Sigmoid colon (tissue), 7 donors: ENCODE measurements at places on chromosomes 4 and X.
A peak's percentile ranks its signal among the peaks of the same experiment; 100 is the strongest.

GRCh38 chrX:153456704-153457103, 10.8 kb upstream of the TREX2 start:
- DNase-seq = no peak

DNA sequence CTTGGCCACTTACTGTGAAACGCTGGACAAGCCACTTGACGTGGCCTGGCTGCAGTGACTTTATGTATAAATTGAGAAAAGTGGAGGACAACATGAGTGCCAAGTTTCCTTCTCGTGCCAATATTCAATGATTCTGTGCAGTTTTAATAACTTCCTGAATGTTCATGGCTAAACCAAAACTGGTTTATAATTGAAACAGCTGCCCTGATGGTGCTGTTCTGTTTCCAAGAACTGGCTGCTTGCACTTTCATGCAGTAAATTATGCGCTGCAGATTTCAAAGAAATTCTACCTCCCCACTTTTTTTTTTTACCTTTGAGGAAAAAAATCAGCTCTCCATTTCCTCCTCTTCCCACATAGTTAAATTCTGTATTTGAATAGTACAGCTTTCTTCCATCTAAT, 205.2 kb upstream of the CASK start:
- no peak for DNase-seq

DNA sequence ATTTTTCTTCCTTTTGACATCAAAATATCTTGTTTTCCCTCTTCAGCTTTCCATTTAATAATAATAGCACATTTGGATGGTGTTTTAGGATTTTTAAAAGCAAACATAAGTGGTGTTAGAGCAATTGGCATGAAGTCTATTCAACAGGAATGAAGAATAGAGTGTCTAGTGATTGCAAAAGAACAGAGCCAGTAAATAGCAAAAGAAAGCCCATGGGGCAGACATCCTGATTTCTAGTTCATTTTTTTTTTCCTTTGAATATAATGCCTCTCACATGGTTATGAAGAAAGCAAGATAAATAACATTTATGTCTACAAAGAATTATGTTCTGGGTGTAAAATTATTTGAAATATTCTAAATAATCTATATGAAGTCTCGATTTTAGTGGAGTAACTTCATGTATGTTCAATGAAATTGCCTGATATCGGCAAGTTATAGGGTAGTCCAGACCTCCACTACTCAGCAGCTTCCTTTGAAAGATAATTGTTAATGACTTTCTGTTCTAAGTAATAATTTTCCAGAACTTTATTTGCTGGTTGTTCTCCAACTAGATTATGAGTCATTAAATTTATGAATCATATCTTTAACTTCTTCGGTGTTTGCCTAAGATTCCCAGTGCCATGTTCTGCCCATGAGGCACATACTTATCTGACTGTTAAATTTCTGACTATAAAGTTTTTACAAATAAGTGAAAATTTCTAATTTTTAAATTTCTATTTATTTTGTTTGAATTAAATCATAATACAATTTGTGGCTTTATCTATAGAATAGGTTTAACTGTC, 587.9 kb downstream of the TLL1 start:
- DNase-seq = no peak

DNA sequence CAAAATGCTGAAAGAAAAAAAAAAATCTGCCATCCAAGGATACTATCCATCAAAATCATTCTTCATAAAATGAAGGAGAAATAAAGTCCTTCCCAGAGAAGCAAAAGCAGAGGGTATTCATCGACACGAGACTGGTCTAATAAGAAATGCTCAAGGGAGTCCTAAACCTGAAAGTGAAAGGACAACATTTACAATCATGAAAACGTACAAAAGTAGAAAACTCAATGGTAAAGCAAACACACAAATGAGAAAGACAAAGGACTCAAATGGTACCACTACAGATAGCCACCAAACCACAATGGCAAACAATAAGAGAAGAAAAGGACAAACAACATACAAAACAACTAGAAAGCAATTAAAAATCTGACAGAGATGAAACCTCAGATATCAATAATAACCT, 41.0 kb downstream of the CD99L2 start:
- DNase-seq = no peak

GRCh38 chr4:39029752-39030694, 2.2 kb downstream of the TMEM156 start:
- DNase-seq = no peak

DNA sequence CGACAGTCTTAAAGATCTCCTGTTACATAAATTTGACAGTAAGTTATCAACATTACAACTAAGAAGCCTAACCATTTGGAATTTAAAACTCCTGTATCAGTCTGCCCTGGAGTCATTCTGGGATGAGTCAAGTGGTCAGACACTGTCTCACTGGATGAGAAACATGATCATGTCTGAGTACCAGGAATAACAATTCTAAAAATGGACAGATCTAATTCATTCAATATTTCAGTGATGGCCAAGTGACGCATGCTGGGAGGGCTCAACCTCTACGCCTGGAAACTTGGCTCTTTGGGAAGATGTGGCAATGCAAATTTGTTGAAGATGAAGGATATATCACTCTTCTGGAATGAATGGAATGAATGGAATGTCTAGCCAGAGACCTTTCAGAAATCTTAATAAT, 1427.2 kb downstream of the STIM2 start:
- no peak for DNase-seq

DNA sequence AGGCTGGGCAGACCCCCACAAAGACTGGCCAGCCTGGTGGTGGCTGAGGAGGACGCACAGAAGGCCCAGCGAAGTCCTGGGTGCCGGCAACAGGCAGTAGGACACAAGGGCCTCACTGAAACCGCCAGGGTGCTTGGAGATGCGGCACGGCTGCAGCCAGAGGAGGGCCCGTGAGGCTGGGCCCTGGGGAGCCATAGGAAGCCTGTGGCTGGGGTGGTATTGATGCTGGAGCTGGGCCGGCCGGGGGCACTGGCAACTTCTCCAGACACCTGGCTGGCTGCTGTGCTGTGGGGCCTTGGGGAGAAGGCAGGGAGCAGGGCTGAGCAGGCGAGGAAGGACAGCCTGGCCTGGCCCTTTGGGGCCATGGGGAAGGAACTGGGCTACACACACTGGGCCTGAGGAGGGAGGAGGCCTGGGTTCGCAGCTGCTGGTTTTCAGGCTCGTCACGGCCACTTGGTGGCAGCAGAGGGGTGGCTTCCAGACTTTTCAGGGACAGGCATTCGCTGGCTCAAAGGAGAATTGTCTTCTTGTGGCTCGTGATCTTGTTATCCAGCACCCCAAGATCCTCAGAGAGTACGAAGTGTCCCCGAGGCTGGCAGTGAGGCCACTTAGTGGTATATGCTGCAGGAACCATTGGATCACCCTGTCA, 37.2 kb downstream of the ATP2B3 start:
- peak; percentile 82 for DNase-seq

DNA sequence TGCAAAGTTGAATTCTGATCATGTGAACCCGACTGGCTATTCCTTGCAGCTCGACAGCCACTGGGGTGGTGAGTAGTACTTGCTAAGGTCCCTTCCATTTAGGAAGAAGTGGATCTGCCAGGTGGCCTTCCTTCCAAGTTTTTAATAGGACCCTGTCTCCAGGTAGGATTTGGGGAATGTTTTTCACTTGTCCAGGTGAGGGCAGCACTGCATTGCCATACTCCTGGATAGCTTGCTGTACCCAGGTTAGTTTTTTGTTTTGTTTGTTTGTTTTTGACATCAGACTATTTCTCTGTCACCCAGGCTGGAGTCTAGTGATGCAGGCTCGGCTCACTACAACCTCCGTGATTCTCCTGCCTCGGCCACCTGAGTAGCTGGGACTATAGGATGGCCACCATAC, 29.8 kb downstream of the SAGE1 start:
- no peak for DNase-seq

GRCh38 chr4:186604124-186604807, 48.9 kb upstream of the MTNR1A start:
- no peak for DNase-seq

- DNase-seq = no peak
These were observed 126.9 kb upstream of the GIMD1 start for GRCh38 chr4:106495476-106495875.

GRCh38 chr4:37821953-37822605, 4.4 kb upstream of the PGM2 start:
- DNase-seq = no peak

DNA sequence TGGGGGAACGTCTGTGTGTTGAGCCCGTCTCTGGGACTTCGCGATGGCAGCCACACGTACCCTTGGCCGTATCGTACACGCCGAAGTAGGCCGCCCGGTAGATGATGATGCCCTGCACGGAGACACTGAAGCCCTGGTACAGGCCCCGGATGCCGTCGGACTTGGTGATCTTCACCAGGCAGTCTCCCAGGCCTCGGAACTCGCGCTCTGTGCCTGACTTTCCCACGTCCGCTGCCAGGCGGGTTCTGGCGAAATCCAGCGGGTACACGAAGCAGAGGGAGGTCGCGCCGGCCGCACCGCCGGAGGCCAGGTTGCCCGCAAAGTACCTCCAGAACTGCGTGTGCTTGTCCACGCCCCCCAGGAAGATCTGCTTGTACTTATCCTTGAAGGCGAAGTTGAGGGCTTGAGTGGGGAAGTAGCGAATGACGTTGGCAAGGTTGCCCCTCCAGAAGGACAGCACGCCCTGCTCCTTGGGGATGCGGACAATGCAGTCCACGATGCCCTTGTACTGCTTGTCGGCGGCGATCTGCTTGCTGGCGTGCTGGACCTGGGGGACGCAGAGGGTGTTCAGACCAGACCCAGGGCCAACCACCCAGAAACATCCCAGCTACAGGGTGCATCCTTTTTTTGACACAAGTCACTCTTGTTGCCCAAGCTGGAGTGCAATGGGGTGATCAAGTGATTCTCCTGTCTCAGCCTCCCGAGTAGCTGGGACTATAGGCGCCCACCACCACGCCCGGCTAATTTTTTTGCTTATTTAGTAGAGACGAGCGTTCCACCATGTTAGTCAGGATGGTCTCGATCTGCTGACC, 2.5 kb downstream of the SLC25A6 start:
- peak; percentile 59 for DNase-seq

GRCh38 chr4:7816771-7817170, 122.9 kb downstream of the AFAP1 start:
- peak; percentile 47 for DNase-seq

GRCh38 chr4:140046543-140046942, 107.4 kb downstream of the MAML3 start:
- no peak for DNase-seq

GRCh38 chr4:80812145-80812544, 218.4 kb upstream of the BMP3 start:
- DNase-seq = no peak

- no peak for DNase-seq
These were observed 19.4 kb downstream of the GPM6B start for GRCh38 chrX:13797512-13797911.

DNA sequence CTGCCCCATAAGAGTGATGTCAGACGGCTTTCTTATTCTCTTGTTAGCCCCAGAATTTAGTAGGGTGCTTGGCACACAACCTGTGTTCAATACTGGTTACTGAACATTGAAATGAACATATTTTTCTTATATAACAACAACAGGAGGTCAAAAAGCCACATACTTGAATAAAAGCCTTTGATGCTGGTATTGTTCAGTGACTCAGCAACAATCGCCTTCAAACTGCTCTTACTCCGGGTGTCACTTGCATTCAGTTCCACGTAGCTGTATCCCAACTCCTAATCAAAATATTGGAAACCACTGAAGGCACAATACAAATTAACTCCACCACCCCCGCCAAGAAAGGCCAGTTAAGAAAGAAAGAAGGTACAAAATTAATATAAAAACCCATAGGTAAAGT, 61.5 kb downstream of the RFC1 start:
- no peak for DNase-seq

GRCh38 chr4:173490256-173490655, 39.8 kb downstream of the HAND2 start:
- DNase-seq = no peak

DNA sequence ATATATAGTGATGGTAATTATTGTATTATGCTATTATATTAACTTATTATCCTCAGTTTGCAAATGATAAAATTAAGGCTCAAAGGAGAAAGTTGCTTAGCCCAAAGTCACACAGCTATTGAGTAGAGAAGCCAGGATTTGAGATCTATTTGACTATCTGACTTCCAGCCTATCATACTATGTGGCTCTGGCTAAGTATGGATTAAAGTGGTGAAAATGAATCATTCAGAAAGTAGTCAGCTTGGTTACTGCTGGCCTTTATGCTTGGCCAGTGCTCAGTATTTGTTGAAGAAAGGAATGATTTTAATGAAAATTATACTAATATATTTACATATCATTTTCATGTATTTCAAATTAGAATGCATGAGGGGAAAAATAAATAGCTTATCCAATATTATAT, 219.8 kb downstream of the SHROOM3 start:
- no peak for DNase-seq
